Activated T-helper 1 cell treated with anti-CD3 and anti-CD28 coated beads, Interleukin-2, amount 50 U/mL, for 16 hours (primary cell): ENCODE measurements at places on chromosomes 3 and 15.

GRCh38 chr15:40323953-40324937, 753 bp downstream of the INAFM2 start:
- DNase-seq: no peak

GRCh38 chr3:155069729-155070128, 10.4 kb upstream of the MME start:
- no peak for DNase-seq

GRCh38 chr15:37246065-37246464, 145.7 kb upstream of the MEIS2 start:
- no peak for DNase-seq

- DNase-seq: no peak
These were observed 19.2 kb upstream of the MGA start for GRCh38 chr15:41640985-41641384.
